ENCODE measurements at places on chromosomes 5 and 9. TPM values are rescaled to one million over a fixed set of nuclear protein-coding genes. Genes with fewer than 3 reads are reported as not detected.

- ATAC-seq, result no peak
Measured at GRCh38 chr9:106529616-106530015, 333.4 kb upstream of the ZNF462 start.

DNA sequence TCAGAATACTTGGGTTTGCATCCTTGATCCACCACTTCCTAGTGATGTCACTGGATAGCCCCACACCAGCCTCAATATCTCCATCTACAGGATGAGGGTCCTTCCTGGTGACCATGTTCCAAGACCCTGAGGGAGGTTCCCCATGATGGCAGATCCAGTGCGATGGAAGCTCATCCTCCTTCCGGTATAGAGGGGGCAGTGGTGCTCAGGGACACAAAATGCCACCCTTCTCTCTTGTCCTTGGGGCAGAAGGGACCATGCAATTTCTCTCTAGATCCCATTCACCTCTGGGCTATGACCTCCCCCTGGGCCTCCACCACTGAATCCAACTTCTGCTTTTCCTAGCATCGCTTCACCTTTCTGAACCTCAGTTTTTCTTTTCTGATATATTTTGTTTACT is 5.4 kb upstream of the SLC25A51 start:
- no peak for ATAC-seq

DNA sequence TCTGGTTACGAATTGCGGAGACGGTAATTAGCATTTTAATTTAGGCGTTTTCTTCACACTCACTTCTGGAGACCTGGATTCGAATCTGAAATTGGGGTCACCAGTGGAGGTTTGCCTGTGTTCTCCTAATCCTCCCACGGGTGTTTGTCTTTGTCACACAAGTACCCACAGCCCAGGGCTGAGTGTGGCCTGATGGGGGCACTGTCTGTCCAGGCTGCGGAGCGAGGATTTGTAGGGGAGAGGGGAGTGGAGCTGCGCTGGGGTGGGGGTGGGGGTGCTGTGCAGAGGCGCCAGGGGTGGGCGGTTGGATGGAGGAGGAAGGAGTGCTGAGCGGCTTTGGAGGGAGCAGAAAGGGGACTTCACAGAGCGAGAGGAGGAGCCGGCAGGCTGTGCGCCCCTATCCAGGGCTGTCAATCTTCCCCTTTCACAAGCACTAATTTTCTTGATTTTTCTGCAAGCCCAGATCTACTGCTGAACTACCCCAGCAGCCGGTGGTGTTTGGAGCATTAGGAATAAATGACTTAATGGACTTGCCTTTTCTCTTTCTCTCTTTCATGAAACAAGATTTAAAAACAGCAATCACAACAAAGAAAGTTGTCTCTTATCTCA is 53.1 kb downstream of the TSPAN17 start:
- ATAC-seq, result peak; percentile 83

- no peak for ATAC-seq
Measured at GRCh38 chr5:121962347-121962670, 534 bp downstream of the SRFBP1 start.

DNA sequence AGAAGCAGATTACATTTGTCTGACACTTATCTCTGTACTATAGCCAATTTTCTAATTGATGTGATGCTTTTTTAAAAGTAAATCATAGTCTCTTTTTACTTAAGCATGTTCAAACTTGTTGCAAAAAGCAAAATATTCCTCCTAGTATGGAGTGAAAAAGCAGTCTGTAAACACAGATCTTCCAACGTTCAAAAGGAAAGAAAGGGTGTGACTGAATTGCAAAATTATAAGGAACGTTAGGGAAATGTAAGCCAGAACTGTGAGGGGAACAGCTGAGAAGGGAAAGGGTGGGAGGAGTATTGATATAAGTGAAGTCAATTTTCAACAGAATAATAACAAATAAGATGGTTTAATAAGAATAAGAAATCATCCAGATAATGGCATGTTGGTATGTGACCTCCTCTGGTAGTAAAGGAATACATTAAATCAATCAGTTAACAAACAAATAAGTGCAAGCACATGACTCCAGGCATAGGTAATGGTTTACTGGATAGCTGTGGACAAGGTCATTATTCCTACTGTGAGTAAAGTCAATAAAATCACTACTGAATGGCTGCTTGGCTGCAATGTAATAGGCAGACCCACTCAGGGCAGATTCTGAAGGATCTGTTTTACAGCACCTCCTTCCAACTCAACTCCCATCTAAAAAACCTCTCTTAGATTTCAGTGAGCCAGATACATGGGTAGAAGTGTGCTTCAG is 239.1 kb upstream of the NMUR2 start:
- peak; percentile 6 for ATAC-seq

DNA sequence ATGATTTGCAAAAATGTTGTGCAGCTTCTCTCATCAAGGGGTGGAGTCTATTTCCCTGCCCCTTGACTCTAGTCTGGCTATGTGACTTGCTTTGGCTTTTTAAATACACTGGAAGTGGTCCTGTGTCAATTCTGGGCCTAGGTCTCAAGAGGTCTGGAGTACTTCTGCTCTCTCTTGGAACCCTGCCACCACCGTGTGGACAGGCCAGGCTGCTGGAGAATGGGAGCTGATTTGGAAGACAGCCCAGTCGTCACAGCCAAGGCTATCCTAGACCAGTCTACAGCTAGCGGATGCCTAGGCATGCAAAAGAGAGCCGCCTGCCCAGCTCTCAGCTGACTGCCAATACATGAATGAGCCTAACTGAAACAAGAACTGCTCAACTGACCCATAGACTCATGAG is 56.7 kb upstream of the CLINT1 start:
- no peak for ATAC-seq

DNA sequence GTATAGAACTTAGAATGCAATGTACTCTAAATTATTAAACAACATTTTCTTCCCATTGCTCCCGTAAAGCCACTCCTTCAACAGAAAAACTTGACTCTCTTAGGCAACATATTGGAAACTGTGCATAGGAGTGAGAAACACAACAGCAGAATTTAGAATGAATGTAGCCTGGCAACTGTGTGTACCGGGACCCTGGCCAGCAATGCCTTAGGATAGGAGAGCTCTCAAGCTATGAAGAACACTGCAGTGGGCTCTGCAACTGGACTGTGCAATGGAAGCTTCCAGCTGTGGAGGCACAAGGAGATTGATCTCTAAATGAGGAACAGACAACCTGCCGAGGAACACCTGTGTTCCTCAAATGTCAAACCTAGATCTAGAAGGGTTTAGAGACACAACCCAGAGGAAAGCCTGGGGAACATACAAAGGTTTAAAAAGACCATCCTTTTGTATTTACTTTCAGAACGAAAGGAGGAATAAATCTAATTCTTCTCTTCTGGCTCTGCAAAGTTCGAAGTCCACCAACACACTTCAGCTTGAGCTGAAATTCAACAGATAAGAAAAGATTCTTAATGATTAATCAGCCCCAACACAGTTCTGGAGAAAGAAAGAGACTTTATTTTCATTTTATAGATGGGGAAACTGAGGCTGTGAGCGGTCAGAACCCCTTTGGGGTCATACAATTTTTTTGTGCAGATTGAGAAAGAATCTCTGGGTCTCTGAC is 51.5 kb upstream of the ARL15 start:
- ATAC-seq, result no peak

- ATAC-seq, result no peak
Measured at GRCh38 chr9:116868201-116868600, 181.1 kb downstream of the TRIM32 start.

- ATAC-seq, result no peak
Measured at GRCh38 chr5:107289030-107289714, 381.6 kb downstream of the EFNA5 start.

DNA sequence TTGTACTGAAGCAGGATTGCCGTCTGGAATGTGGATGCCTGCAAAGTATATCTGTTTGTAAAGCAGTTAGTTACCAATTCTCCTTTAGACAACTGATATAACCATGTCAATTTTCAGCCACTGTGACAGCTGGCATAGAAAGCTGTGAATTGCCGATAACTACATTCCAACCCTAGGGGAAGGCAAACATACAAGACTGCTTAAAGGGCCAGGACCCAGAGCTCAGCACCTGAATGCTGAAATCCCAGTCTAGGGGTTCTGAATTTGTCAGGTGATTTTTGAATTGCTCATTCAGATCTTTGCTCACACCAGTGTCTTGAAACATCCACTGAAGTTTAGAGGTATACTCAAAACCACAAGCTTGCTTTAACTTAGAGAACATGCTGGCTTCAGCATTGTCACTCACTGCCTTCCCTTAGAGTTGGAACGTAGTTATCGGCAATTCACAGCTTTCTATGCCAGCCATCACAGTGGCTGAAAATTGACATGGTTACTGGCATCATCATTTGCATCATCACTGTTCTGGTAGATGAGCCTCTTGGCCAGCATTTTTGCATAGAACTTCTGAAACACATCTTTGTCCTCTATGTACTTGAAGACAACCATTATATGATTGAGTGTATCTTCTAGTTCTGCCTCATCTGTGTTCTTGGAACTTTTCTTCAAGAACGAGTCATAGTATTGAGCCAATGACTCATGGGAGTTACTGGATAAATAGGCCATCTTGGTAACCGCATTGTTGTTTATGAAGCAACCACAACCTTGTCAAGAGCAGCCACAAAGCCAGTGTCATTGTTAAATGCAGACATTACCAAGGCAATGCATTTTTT is 82.1 kb downstream of the CCDC192 start:
- ATAC-seq, result no peak

DNA sequence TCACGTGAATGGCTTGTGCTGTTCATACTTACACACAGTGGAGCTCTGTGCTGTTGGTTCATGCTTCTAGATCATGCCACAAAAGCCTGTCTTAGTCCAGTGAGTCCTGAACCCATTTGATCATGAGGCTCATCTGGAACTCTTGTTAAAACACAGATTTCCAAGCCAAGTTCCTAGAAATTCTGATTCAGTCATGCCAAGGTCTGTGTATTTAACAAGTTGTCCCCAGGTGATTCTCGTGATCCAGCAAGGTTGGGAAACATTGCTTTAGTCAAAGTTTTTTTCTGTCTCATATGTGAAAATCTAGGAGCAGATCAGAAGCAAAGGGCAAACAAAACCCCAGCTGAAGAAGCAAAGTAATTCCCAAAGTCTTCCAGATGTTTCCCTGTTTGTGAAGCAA is 112.5 kb upstream of the GAS1 start:
- ATAC-seq, result no peak

GRCh38 chr5:2690293-2690692 is 61.2 kb downstream of the IRX2 start:
- no peak for ATAC-seq

DNA sequence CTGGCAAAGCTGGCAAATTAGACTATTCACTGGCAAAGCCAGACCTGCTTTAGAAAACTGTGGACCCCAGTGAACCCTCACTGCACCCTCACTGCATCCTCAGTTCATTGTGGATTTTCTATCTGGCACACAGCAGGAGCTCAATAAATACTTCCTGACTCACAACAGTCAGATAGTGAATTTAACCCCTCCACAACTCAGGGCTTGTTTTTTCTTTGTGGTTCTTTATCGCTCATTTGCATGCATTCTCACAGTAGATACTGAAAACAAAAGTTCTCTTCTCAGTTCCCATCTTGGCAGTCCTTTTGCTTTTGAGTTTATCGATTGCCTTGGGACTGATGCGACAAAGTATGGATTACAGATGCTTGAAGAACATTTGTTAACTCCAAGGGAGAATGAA is 99.8 kb downstream of the ACTL7B start:
- no peak for ATAC-seq

- ATAC-seq, result no peak
Measured at GRCh38 chr5:114176356-114176755, 185.5 kb upstream of the KCNN2 start.

GRCh38 chr9:136453326-136453725 is 13.7 kb upstream of the INPP5E start:
- ATAC-seq, result no peak

DNA sequence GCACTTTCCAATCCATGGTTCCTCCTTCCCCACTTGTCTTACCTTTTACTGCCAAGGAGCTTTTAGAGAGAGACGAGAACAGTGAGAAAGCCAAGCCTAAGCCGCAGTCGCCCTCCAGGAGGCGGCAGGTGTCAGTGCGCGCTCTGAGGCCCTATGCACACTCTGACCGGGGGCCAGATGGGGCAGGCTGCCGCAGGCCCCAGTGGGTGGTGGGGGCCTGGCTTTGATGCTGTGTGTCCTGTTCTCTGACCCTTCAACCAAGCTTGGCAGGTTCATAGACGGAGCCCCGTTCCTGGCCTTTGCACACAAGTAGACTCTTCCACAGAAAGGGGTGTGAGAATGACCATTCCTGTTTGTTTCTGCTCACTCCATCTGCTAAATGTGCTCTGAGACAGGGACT is 77.3 kb downstream of the WNK2 start:
- ATAC-seq, result peak; percentile 13

DNA sequence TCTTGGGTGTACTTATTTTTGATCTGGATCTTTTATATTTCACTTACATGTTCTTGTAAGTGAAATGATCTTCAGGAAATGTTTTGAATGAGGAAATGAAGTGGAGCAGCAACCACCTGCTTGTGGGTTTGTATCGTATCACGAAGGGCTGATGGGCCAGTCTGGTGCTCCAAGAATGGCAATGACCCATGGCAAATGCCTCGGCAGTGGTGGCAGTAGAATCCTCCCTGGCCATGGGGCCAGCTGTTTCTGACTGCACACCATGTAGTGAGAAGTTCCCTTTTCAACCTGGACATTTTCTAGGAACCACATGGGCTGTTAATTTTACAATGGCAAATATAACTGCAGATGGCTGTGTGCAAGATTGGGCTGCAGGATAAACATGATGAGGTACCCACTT is 29.9 kb downstream of the MAT2B start:
- no peak for ATAC-seq

- ATAC-seq, result no peak
Measured at GRCh38 chr5:127796211-127796610, 93.0 kb downstream of the CCDC192 start.

DNA sequence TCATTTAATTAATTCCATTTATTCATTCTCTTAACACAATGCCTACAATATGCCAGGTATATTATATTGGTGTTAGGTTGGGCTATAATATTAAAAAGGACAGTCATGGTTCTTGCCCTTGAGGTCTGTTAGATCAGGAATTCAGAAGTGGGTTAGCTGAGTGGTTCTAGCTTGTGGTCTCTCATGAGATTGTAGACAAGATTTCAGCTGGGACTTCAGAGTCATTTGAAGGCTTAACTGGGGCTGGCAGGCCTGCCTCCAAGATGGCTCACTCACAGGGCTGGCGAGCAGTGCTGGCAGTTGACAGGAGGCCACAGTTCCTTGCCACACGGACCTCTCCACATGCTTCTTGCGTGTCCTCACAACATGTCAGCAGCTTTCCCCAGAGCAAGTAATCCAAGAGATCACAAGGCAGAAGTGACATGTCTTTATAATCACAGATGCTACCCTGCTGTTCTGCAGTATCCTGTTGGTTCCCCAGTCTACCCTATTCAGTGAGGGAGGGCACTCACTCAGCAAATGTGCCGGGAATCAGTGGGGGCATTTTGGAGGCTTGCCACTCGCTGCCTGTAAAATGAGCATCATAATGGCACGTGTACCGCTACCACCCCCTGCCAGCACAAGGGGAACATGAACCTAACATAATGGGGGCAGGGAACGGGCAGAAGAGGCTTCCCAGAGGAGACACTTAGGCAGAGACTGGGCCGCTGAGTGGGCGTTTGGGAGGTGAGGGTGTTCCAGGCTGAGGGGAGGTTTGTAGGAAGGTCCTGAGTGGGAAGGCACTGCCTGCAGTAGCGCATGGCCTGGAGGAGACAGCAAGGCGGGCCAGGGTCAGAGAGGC is 70.0 kb downstream of the EXOSC2 start:
- ATAC-seq, result no peak

IFNA2 gene
- not detected for total RNA-seq

PNPLA7 gene
- 0.79 TPM for total RNA-seq

CAMK4 gene
- 13.8 TPM for total RNA-seq

C9orf50 gene
- 0.27 TPM for total RNA-seq

COL27A1 gene
- total RNA-seq, result 40.3 TPM

AGXT2 gene
- 0.92 TPM for total RNA-seq

PCDHGB6 gene
- 38.7 TPM for total RNA-seq
